ENCODE measurements at places on chromosomes 5 and 9. TPM values are rescaled to one million over a fixed set of nuclear protein-coding genes. Genes with fewer than 3 reads are reported as not detected.

Gene PHYHD1
- total RNA-seq = 21.4 TPM

Gene SYNPO
- total RNA-seq = 8.9 TPM

Gene CYLC2
- not detected for total RNA-seq

Gene TMEM167A
- total RNA-seq = 30.3 TPM

Gene GLRA1
- not detected for total RNA-seq

Gene SH2D3C
- 4.7 TPM for total RNA-seq

Gene PCDHAC1
- 1.7 TPM for total RNA-seq

Gene CSF2
- not detected for total RNA-seq

Gene ORM2
- not detected for total RNA-seq

Gene CDC20B
- not detected for total RNA-seq

Gene NDOR1
- 5.0 TPM for total RNA-seq

Gene EQTN
- not detected for total RNA-seq

Gene CDX1
- total RNA-seq = 1.4 TPM

Gene LTC4S
- 1.5 TPM for total RNA-seq

- no peak overlapping the region for H3K27ac ChIP-seq
- H3K4me1 ChIP-seq = no peaks in the 10 kb centered on the region
- H3K4me3 ChIP-seq = no peak overlapping the region
- no peaks in the 10 kb centered on the region for H3K27me3 ChIP-seq
These were observed 40.9 kb upstream of the IDNK start for GRCh38 chr9:83582029-83582428.

- DNase-seq = no peak
- H3K4me3 ChIP-seq = no peak overlapping the region
- H3K27ac ChIP-seq = no peak overlapping the region
- no peaks in the 10 kb centered on the region for H3K27me3 ChIP-seq
These were observed 15.6 kb downstream of the TICAM2 start for GRCh38 chr5:115586525-115587146.

GRCh38 chr9:131277287-131277909 is 1.1 kb upstream of the FAM78A start:
- H3K4me1 ChIP-seq = peaks cover 13% of the 10 kb centered on the region
- peak overlapping the region; percentile 69 for H3K4me3 ChIP-seq
- DNase-seq = no peak
- H3K27ac ChIP-seq = peak overlapping the region; percentile 60

- no peak overlapping the region for H3K27ac ChIP-seq
- no peaks in the 10 kb centered on the region for H3K4me1 ChIP-seq
- H3K27me3 ChIP-seq = no peaks in the 10 kb centered on the region
- H3K36me3 ChIP-seq = no peaks in the 10 kb centered on the region
- H3K4me3 ChIP-seq = no peak overlapping the region
These were observed 199.1 kb downstream of the KDM4C start for GRCh38 chr9:6956879-6957278.

DNA sequence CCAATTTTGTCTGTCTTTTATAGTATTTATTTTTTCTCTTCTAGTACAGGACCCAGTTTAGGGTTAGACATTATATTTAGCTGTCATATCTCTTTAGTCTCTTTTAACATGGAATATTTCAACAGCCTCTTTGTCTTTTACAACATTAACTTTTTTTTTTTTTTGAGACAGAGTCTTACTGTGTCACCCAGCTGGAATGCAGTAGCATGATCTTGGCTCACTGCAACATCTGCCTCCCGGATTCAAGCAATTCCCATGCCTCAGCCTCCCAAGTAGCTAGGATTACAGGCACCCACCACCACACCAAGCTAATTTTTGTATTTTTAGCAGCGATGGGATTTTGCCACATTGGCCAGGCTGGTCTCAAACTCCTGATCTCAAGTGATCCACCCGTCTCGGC is 90.1 kb downstream of the ADAMTS6 start:
- no peak overlapping the region for H3K4me3 ChIP-seq
- no peaks in the 10 kb centered on the region for H3K4me1 ChIP-seq
- H3K27ac ChIP-seq = no peak overlapping the region
- H3K27me3 ChIP-seq = no peaks in the 10 kb centered on the region
- no peak for DNase-seq

GRCh38 chr9:84174486-84174885 is 166.1 kb downstream of the SLC28A3 start:
- no peaks in the 10 kb centered on the region for H3K36me3 ChIP-seq
- H3K27me3 ChIP-seq = no peaks in the 10 kb centered on the region
- peaks cover 15% of the 10 kb centered on the region for H3K4me1 ChIP-seq
- H3K4me3 ChIP-seq = no peak overlapping the region

GRCh38 chr5:139246394-139246793 is 47.1 kb upstream of the MATR3 start:
- H3K27me3 ChIP-seq = no peaks in the 10 kb centered on the region
- H3K4me1 ChIP-seq = no peaks in the 10 kb centered on the region
- no peak overlapping the region for H3K4me3 ChIP-seq
- no peaks in the 10 kb centered on the region for H3K36me3 ChIP-seq
- no peak overlapping the region for H3K27ac ChIP-seq
- DNase-seq = no peak

GRCh38 chr9:85392260-85392659 is 349.5 kb downstream of the AGTPBP1 start:
- no peak overlapping the region for H3K4me3 ChIP-seq
- no peak for DNase-seq
- no peak overlapping the region for H3K27ac ChIP-seq
- H3K4me1 ChIP-seq = no peaks in the 10 kb centered on the region
- no peaks in the 10 kb centered on the region for H3K27me3 ChIP-seq
- H3K36me3 ChIP-seq = no peaks in the 10 kb centered on the region

DNA sequence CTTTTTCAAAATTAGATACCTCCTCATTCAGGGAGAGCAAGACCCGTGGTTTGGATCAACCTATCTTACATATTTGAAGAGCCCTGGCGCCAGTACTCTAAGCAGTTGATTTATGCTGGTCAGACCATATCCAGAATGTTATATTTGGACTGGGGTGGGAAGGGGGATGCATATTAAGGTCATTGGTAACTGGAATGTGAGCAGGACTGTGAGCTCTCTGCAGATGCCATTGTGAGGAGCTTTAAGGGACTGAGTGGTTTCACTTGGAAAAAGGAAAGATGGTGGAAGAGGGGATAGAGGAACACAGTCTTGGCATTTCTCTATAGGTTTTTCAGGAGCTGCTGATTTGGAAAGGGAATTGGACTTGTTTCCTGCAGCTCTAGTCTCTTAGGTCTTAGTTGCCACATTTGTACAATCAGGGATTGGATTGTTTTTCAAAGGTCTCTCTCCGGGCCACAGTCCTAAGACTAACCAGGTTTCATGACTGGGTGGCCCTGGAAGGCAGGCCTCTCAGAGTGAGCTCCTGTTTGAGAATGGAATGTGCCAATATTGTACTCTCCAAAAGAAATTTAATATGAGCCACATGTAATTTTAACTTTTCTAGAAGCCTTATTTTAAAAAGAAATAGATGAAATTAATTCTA is 25.8 kb upstream of the F2R start:
- no peak for DNase-seq
- H3K27me3 ChIP-seq = no peaks in the 10 kb centered on the region
- H3K4me1 ChIP-seq = no peaks in the 10 kb centered on the region
- no peaks in the 10 kb centered on the region for H3K36me3 ChIP-seq

- DNase-seq = no peak
- no peaks in the 10 kb centered on the region for H3K36me3 ChIP-seq
- no peak overlapping the region for H3K27ac ChIP-seq
- H3K4me1 ChIP-seq = no peaks in the 10 kb centered on the region
- H3K4me3 ChIP-seq = no peak overlapping the region
These were observed 118.1 kb downstream of the CCDC171 start for GRCh38 chr9:15670894-15671293.

- peaks cover 18% of the 10 kb centered on the region for H3K4me1 ChIP-seq
- H3K27ac ChIP-seq = peak overlapping the region; percentile 42
- no peaks in the 10 kb centered on the region for H3K27me3 ChIP-seq
- no peaks in the 10 kb centered on the region for H3K36me3 ChIP-seq
These were observed 70.2 kb upstream of the ALDH1A1 start for GRCh38 chr9:73023025-73023541.

DNA sequence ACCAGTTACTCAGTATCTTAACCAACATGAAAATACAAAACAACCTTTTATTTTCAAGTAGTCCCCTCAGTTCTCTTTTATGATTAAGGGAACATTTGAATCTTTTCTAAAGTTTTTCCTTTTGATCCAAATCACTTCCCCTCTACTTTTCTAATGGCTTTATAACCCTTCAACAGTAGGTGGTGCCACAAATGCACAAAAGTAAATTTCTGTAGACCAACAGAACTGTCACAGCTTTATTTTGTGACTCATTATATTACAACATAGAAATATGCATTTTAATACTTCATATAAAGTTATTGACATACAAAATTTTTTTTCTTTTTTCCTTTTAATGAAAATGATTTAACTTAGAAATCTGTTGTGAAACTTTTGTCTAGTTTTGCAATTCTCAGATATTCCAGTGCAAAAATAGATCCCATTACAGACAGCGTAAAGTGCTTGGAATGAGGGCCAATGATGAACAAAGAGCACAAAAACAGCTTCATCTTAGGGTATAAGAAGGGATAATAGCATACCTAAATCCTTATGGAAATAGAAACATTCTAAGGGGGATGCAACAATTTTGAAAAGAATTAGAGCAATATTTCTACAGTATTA is 17.0 kb downstream of the NIPSNAP3B start:
- no peak overlapping the region for H3K4me3 ChIP-seq
- DNase-seq = no peak
- H3K36me3 ChIP-seq = peaks cover 26% of the 10 kb centered on the region
- H3K27ac ChIP-seq = no peak overlapping the region
- no peaks in the 10 kb centered on the region for H3K4me1 ChIP-seq
- H3K27me3 ChIP-seq = no peaks in the 10 kb centered on the region

DNA sequence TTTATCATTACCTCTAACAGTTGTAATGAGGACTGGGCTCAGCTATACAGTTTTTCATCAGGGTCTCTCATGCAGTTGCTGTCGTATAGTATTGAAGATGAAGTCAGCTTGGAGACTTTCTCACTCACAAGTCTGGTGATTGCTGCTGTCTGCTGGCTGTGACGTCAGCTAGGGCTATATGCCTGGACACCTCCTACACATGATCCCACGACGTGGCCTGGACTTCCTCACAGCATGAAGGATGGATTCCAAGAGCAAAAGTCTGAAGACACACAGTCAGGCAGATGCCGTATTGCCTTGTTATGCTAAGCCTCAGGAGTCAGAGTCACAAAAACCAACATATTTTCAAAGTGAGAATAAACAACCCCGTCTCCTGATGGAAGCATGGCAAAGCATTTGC is 193.3 kb downstream of the LURAP1L start:
- no peaks in the 10 kb centered on the region for H3K36me3 ChIP-seq
- peaks cover 48% of the 10 kb centered on the region for H3K4me1 ChIP-seq
- H3K27me3 ChIP-seq = no peaks in the 10 kb centered on the region
- peak; percentile 69 for DNase-seq
- H3K4me3 ChIP-seq = no peak overlapping the region
- H3K27ac ChIP-seq = peak overlapping the region; percentile 49

- H3K27ac ChIP-seq = no peak overlapping the region
- DNase-seq = no peak
- no peak overlapping the region for H3K4me3 ChIP-seq
- no peaks in the 10 kb centered on the region for H3K36me3 ChIP-seq
These were observed 162.1 kb downstream of the ARL15 start for GRCh38 chr5:54148067-54148845.

DNA sequence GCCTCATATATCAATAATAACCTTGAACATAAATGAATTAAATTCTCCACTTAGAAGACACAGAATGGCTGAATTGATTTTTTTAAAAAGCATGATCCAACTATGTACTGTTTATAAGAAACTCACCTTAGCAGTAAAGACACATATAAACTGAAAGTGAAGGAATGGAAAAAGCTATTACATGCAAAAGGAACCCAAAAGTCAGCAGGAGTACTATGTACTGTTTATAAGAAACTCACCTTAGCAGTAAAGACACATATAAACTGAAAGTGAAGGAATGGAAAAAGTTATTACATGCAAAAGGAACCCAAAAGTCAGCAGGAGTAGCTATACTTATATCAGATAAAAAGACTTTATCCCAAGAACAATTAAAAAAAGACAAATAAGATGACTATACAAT is 204.8 kb downstream of the TMEM161B start:
- no peaks in the 10 kb centered on the region for H3K27me3 ChIP-seq
- no peak overlapping the region for H3K27ac ChIP-seq
- H3K4me3 ChIP-seq = no peak overlapping the region

- H3K27ac ChIP-seq = peak overlapping the region; percentile 95
- H3K27me3 ChIP-seq = no peaks in the 10 kb centered on the region
- H3K4me3 ChIP-seq = peak overlapping the region; percentile 85
- peaks cover 31% of the 10 kb centered on the region for H3K36me3 ChIP-seq
- DNase-seq = no peak
- H3K4me1 ChIP-seq = peaks cover 16% of the 10 kb centered on the region
These were observed 1.2 kb downstream of the RPS14 start for GRCh38 chr5:150448334-150448733.

DNA sequence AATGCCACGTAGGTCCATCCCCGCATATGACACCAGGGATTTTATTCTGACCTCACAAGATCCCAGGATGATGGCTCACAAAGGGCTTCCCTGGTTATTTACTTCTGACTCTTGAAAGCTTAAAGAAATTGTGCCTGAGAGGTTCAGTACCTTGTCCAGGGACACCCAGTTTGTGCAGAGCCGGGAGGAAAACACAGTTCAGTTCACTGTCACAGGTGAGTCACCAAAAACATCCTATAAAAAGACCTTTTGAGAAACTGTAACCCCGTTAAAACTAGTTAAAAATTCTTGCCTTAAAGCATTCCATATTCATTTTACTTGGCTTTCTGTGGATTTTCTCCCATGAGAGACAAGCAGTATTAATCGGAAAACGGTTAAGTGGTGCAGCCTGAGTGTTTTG is 56.6 kb downstream of the ZNF510 start:
- H3K27ac ChIP-seq = no peak overlapping the region
- peaks cover 11% of the 10 kb centered on the region for H3K4me1 ChIP-seq
- no peaks in the 10 kb centered on the region for H3K27me3 ChIP-seq
- no peak overlapping the region for H3K4me3 ChIP-seq

DNA sequence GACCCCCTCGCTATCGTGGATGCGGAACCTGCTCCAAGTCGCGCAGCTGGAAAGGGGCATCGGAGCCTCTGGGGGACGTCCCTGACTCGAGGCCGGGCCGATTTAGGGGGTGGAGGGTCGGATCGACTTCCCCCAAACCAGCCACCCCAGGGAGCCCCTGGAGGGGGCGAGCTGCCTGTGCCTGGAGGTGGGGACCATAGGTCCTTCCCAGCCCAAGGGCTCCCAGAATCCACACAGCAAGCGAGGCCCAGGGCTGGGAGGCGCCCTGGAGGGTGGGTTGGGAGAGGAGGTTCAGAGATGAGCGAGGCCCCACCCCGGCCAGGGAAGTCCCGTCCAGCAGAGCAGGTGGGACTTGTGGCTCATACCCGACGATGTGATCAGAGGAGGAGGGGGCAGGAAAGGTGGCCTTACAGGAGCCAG is 147.6 kb downstream of the GAPVD1 start:
- DNase-seq = peak; percentile 61
- H3K27ac ChIP-seq = no peak overlapping the region
- H3K36me3 ChIP-seq = no peaks in the 10 kb centered on the region
- peaks cover 10% of the 10 kb centered on the region for H3K4me1 ChIP-seq
- no peak overlapping the region for H3K4me3 ChIP-seq
- H3K27me3 ChIP-seq = no peaks in the 10 kb centered on the region

GRCh38 chr5:118070041-118070440 is 918.3 kb downstream of the DTWD2 start:
- DNase-seq = no peak
- no peaks in the 10 kb centered on the region for H3K4me1 ChIP-seq
- H3K27me3 ChIP-seq = no peaks in the 10 kb centered on the region
- H3K27ac ChIP-seq = no peak overlapping the region
- no peak overlapping the region for H3K4me3 ChIP-seq

- H3K36me3 ChIP-seq = no peaks in the 10 kb centered on the region
- H3K27me3 ChIP-seq = no peaks in the 10 kb centered on the region
- H3K4me3 ChIP-seq = no peak overlapping the region
- H3K4me1 ChIP-seq = no peaks in the 10 kb centered on the region
These were observed 134.9 kb downstream of the MRPS30 start for GRCh38 chr5:44943647-44944046.

GRCh38 chr9:21267485-21268346 is 27.9 kb upstream of the IFNA14 start:
- no peak overlapping the region for H3K27ac ChIP-seq
- H3K36me3 ChIP-seq = no peaks in the 10 kb centered on the region
- DNase-seq = no peak
- no peak overlapping the region for H3K4me3 ChIP-seq
